ENCODE measurements at places on chromosomes 3 and 15.

GRCh38 chr3:180416111-180416594 lies 185.8 kb upstream of the TTC14 start:
- no peak for DNase-seq

DNA sequence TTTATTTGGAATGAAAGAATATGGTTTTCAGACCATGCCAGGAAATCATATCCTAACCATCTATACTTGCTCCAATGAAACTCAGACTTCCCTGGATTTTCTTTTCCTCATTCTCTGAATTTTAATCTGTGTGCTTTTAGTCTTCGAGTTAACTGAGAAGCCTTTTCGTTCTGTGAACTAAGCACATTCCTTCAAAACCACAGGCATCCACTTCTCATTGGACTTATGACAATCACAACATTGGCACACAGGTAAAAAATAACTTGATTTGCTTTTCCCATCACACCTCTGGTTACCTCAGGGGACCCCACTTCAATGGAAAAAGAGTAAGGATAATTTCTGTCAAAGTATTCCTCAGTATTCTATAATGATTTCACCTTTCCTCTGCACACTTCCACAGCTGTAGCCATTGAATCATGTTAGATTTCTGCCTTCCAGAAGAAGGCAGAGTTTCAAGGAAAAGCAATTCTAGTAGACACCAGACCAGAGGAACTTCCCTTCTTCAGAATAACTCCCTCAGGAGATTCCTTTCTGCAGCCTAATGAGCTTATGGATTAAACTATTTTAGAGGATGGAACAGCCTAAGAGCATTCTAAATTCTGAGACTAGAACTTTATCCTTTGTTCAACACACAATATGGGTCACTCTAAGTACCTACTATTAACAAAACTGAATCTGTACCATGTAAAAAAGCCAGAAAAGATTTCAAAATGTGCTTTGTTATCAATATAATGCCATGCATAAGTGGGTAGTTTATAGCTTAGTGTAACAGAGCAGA lies 15.9 kb downstream of the COMMD2 start:
- DNase-seq, result peak; percentile 36

- no peak for DNase-seq
Measured at GRCh38 chr3:196220587-196220986, 4.3 kb downstream of the SLC51A start.

- peak; percentile 47 for DNase-seq
Measured at GRCh38 chr3:47780741-47781684, 680 bp downstream of the SMARCC1 start.

- DNase-seq, result no peak
Measured at GRCh38 chr3:8336456-8336855, 165.2 kb upstream of the LMCD1 start.

DNA sequence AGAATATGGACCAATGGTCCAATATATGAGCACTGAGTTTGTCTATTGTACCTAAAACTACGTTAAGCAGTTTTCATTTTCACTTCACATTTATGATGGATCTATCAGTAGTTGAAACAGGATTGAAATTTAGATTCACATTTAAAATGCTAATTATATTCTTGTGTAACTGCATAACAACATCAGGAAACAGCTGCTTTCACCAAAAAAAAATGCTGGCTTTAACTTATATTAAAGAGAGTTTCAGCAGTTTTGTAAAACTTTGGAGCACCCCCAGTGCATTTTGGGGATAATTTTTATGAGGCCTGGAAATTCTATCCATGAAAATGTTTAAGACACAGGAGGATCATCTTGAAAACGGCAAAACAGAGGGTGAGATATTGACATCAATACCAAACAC lies 142.8 kb upstream of the ROBO2 start:
- DNase-seq, result no peak

DNA sequence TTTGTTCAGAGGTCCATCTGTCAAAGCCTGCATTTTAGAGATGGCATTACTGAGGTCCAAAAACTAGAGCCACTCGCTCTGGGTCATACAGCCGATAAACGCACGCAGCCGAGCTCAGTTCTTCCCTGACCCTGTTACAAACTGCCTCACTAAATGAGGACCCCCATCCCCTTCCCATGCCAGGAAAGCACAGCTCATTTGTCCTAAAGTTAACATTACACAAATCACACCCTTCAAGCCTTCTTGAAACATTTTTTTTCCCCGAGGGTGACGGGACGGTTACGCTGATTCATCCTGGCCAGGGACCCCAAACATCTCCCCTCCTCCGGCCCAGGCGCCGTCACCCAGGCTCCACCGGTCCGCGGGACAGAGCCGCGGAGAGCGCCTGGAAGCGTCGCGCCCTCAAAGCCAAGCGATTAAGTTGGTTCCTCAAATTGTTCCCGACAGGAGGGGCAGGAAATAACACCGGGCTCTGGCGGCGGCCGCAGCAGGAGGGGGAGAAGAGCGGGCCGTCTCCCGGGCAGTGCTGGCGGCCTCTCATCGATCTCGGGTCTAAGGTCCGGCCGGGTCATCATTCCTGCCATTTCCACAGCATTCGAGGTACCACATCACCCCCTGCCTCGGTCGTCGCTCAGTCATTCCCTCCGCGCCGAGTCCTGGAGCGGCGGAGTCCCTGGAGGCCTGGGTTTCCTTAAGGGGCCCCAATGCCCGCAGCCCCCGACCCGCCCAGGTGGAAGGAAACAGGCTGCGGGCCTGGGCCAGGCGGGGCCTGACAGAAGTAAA lies 619 bp upstream of the CMTM8 start:
- no peak for DNase-seq

GRCh38 chr3:153567556-153567955 lies 405.5 kb downstream of the RAP2B start:
- no peak for DNase-seq

- peak; percentile 76 for DNase-seq
Measured at GRCh38 chr15:58378241-58379085, 53.3 kb upstream of the LIPC start.

DNA sequence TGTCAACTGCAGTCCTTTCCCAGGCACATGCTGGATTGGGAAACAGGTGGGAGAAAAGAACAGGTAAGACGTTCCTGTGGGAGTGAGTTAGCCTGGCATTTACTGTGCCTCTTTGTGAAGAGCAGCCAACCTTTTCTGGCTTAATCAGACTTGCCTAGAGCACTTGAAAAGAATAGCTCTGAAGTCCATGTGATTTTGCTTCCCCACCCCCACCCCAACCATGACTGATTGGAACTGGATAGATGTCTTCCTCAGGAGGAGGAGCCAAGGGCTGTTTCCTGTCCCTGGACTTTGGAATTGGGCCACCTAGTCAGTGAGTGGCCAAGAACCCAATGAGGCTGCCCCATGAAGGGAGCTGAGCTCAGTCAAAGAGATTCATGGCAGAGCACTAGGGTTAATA lies 4.7 kb upstream of the TMEM41A start:
- no peak for DNase-seq

DNA sequence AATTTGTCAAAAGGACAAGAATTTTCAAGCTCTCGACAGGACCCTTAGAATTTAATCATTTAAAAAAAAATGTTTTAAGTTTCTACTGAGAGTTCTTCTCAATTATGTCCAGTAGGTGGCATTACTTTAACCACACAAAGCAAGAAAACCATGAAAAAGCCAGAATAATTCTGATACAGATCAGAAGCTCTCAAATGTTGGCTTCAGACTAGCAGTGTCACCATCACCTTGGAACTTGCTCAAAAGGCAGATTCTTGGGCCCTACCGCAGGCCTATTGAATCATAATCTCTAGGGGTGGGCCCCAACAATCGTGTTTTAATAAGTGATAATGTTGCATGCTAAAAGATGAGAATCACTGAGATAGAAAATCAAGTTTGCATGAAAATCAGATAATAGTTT lies 99.5 kb upstream of the KCNMB2 start:
- DNase-seq, result no peak

DNA sequence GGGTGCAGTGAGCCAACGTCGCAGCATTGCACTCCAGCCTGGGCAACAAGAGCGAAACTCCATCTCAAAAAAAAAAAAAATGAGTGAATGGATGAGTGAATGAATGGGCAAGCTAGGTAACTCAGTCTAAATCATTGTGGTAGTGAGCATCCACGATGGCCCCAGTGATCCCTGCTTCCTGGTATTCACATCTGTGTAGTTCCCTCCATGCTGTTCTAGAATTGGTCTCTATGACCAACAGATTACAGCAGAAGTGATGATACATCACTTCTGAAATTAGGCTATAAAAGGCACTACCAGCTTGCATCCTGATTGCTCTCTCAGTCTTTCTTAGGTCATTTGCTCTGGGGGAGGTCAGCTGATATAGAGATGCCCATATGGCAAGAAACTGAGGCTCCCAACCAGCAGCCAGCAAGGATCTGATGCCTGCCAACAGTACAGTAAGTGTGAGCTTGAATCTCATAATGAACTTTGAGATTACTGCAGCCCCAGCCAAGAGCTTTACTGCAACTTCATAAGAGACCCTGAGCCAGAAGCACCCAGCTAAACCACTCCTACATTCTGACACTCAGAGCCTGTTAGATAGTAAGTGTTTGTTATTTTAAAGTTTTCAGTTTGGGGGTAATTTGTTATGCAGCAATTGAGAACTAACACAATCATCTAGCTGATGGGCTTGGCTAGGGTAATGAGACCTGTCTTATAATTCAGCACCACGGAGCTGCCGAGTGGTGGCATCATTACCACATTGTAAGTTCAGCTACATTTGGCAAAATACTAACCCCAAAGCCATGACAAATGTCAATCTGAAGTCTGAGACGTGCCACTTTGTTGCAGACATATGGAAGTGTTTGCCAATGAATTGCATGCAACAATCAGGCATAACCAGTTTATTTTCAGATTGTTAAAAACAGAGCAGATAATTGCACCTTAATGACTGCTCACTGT lies 53.0 kb downstream of the KLHL6 start:
- no peak for DNase-seq

GRCh38 chr3:59270209-59270608 lies 220.4 kb upstream of the CFAP20DC start:
- no peak for DNase-seq
